ENCODE measurements at places on chromosomes 11 and 22.

- no peak for DNase-seq
Observed at GRCh38 chr11:13669544-13670488, 1.3 kb downstream of the FAR1 start.

GRCh38 chr11:123206791-123207434, 11.9 kb upstream of the CLMP start:
- no peak for DNase-seq

- DNase-seq = no peak
Observed at GRCh38 chr11:2737866-2738265, 38.1 kb upstream of the KCNQ1OT1 start.

DNA sequence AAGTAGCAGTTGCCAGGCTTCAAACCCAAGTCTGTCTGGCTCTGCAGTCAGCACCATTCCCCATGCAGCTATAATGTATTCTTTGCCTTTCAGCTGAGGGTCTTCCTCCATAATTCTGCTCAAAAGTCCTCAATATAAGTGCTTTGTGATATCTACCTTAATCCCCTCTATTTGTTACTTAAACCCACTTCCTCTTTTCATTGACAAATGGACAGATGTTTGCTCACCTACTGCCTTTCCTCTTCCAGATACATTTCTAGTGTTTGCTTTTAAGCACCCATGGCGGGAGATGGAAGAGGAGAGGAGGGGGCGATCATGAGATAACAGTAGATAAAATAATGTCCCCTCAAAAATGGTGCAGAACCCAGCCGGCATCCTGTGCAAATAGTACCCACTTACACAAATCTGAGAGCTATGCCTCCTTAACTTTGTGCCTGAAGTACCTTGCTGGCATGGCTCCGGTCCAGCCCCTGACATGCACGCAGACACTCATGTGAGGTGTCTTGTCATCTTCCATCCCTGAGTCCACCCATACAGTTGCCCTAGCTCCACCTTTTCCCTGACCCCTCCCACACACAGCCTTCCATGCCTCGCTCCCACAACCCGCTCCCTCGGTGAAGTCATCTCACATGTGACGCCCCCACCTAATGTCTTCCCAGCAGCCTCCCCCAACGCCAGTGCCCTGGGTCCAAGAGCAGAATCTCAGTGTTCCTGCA, 109.6 kb downstream of the TRIM29 start:
- no peak for DNase-seq

DNA sequence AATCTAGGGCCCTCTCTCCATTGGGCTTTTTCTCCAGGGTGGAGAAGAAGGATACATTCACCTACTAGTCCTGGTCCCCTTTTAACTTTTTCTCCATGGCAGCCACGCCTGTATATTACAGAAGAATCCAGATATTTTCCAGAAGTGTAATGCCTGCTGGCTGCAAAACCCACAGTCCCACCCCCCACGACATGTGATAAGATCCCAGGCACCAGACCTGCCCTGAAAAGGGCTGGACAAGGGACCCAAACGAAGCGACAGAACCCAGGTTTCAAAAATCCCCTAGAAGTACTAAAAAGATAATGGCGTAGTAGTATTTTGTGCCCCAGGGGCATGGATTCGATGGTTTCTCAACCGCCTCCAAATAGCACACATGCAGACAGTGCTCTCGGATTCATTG, 2.8 kb downstream of the WT1 start:
- DNase-seq = no peak

DNA sequence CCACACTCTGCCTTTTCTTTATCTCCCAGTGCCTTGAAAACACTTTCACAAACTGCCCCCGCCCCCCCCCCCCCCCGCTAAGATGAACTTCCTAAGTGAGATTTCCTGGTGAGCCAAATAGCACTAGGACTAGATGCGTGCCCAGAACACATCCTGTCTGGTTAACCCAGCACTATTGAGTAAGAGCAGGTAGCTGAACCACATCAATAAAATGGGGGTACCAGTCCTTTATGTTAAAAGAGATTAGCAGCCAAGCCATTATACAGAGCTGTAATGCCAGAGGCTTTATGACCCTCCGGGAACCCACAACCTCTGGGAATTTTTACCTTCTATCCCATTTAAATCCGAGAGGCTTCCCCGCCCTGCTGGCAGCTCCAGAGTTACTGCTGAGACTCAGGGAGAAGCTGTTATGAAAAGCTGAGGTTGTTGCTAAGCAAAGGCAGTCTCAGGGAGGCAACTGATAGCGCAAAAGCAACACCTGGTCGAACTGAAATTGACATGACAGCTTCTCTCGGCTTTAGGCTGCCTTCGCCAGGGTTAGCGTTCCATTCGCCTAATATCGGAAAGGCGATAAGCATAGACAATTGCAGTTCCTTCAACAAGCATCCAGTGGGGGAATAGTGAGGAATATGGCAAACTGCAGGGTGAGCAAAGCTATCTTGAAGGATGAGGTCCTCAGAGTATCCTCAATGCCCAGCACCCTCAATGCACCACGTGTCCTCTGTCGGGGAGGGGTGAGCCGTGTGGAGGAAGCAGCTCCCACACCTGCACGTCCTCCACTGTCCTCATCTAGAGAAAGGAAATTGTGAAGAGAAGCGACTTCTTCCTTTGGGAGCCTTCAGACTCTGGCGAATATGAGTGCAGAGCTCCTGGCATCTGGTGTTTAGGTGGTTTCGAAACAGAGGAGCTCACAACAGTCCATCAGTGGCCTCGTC, 977.0 kb downstream of the NTM start:
- no peak for DNase-seq

DNA sequence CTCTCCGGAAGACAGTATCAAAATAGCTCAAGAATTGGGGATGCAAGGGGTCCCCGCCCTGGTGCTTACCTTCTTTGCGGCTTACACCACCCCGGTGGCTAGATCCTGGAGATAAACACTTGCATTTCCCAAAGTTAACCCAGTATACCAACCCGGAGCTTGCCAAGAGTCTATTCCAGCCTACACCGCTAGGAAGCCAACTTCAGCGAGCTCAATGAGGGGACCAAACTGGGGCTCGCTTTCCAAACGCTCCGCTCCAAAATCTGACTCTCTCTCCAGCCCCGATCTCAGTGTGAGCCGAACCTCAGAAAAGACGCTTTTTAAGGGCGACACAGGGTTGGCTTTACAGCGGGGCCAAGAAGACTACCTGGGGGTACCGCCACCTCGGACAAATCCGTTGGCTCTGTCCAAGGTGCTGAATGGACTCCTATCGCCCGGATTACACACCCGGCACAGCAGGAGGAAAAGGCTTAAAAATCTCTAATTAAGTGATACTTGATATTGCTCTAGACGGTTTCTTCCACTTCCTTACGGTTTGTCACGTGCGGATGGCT, 20.1 kb upstream of the BDNF start:
- no peak for DNase-seq

GRCh38 chr11:34189191-34189590, 83.8 kb downstream of the NAT10 start:
- DNase-seq = no peak

- no peak for DNase-seq
Observed at GRCh38 chr22:45285263-45286058, 712 bp downstream of the UPK3A start.

DNA sequence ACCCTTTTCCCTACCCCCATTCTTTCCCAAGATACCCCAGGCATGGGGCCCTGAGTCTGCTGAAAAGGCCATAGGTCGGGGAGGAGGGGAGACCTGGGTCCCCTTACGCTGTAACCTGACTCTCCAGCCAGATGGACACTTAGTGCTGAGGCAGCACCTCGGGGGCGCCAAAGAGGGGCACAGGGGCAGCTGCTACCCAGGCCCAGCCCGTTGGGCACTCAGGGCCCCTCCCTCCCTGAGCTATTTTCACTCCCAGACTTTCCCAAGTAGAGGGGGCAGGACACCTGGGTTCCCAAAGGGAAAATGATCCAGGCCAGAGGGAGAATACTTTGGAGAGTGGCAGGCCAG, 933 bp downstream of the ACTN3 start:
- no peak for DNase-seq

DNA sequence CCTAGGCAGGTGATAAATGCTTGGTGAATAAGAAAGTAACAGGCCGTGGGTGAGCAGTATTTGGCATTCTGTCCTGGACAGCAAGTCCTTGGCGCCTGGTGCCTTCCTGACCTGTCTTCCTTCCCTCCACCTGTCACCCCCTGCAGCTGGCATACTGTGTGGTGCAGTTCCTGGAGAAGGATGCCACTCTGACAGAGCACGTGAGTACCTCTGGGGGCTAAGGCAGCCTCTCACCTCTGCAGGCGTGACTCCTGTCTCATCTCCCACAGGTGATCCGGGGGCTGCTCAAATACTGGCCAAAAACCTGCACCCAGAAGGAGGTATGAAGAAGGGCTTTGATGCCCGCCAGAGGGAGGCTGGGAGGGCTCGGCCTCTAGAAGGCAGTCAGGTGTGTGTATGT, 4.4 kb downstream of the GPHA2 start:
- DNase-seq = no peak

DNA sequence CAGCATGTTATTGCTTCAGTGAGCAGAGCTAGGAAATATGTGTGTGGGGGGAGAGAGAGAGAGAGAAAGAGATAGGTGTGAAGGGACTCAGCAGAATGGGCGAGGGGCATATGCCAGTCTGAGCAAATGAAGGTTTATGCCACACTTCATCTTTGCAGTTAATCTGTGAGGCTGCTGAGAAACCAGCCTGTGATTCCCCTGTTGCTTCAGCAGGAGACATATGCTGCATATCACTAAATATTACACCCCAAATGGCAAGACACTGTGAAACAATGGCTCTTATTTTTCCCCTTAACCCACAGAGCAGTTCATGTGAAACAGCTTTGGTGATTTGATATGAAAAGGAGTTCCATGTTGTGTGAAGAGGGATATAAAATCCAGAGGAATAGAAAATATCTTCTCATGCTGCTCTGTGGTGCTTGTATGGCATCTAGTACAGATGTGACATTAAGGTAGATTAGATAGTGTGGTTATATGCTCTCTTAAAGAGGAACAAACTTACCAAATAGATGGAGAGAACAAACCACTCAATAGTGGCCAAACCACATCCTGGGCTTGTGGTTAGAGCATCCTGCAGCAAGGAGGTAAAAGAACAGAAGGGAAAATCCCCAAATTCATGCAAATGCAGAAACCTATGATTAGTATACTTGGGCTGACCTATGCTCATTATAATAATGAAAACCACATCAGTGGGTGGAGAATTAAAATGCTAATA, 864.2 kb downstream of the FAM181B start:
- peak; percentile 70 for DNase-seq

DNA sequence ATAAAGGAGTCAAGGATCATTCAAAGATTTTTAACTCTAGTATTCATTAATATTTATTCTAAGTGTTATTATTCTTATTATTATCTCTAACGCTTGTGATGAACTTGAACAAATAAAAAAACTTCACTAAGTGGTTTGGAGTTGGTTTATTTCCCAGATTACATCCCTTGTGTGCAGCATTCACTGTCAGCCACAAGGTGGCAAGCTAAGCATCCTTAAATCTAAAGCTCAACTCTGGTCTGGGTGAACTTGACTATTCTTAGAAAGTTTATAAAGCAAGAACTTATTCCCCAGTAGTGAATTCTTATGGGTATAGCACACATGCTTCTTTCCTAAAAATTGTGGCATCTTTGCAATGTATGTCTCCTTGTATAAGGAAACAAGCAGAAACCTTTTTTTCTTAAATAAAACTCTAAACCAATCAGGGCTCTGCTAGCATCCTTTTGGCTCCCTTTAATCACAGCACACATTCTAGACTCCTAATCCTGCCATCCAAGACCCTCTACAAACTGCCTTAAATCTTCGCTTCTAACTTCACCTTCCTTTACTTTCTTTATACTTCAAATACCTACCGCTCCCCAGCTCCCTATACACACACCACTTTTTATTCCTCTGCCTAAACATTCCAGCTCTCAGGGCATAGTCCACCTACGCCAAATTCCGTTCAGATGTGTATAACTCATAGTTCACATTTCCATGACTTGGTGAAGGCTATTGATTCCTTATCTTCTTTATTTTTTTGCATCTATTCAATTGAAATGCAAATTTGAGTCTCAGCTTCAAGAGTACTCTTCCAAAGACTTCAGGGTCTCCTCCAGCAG, 1068.8 kb downstream of the DLG2 start:
- DNase-seq = no peak

DNA sequence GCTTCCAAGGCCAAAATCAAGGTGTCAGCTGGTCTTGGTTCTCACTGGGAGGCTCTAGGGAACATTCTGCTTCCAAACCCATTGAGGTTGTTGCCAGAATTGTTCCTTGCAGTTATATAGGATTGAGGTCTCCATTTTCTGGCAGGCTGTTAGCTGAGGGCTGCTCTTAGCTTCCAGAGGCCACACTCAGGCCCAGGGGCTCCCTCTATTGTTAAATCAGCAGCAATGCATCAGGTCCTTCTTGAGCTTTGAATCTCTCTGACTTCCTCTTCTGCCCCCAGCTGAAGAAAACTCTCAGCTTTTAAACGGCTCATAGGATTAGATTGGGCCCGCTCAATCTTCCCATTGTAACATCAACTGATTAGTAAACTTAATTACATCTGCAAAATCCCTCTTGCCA, 39.3 kb upstream of the BSX start:
- DNase-seq = no peak

GRCh38 chr11:64902102-64902900, 14.7 kb downstream of the ATG2A start:
- no peak for DNase-seq

DNA sequence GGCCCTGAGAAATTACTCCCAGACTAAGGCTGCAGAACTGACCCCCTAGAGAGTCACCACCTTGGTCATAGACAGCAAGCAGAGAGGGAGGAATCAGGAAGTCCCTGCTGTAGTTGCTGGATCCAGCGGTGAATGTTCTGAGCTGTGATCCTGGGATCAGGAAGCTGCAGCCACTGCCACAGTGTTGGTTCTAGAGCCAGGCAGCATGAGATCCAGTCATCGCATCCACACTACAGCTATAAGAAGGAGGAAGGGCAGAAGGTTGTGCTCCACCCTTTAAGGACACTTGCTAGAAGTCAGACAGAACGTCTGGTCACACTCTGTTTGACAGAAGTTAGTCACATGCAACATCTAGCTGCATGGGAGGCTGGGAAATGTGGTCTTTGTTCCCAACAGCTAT, 104.7 kb upstream of the OR4B1 start:
- no peak for DNase-seq

GRCh38 chr11:130598433-130598832, 150.0 kb downstream of the ADAMTS15 start:
- no peak for DNase-seq

DNA sequence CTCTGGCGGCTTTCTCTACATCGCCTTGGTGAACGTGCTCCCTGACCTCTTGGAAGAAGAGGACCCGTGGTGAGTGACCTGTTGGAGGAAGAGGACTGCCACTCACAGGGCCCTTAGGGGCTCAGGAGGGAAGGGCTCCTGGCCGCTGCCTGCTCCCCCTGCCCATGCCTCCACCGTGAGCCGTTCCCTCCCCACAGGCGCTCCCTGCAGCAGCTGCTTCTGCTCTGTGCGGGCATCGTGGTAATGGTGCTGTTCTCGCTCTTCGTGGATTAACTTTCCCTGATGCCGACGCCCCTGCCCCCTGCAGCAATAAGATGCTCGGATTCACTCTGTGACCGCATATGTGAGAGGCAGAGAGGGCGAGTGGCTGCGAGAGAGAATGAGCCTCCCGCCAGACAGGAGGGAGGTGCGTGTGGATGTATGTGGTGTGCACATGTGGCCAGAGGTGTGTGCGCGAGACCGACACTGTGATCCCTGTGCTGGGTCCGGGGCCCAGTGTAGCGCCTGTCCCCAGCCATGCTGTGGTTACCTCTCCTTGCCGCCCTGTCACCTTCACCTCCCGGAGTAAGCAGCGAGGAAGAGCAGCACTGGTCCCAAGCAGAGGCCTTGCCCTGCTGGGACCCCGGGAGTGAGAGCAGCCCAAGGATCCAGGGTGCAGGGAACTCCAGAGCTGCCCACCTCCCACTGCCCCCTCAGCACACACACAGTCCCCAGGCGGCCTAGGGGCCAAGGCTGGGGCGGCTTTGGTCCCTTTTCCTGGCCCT, 6.9 kb downstream of the SLC39A13 start:
- no peak for DNase-seq
